ENCODE measurements at places on chromosomes 1 and 21.

- DNase-seq: no peak
Measured at GRCh38 chr1:91729621-91730358, 156.2 kb downstream of the TGFBR3 start.

- no peak for DNase-seq
Measured at GRCh38 chr1:60118085-60118484, 44.5 kb upstream of the C1orf87 start.

GRCh38 chr1:178580876-178581275 lies 68.0 kb downstream of the TEX35 start:
- DNase-seq: no peak

DNA sequence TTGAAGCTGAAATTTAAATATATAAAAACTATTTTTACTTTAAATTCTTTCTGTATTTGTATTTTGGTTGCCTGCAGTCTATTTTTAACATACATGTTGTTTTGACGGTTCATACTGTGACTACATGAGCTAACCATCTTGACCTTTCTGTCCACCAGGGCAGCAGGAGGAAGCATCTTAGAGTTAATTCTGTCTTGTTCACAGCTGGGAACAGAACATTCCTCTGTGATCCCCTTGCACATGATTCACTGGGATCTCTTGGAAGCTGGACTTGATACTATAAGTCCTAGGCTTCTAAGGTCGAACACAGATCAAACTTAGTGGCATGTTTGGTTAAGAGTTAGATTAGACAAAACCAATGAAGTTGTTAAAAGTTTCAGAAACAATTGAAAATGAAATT lies 99.7 kb downstream of the NFIA start:
- DNase-seq: no peak

DNA sequence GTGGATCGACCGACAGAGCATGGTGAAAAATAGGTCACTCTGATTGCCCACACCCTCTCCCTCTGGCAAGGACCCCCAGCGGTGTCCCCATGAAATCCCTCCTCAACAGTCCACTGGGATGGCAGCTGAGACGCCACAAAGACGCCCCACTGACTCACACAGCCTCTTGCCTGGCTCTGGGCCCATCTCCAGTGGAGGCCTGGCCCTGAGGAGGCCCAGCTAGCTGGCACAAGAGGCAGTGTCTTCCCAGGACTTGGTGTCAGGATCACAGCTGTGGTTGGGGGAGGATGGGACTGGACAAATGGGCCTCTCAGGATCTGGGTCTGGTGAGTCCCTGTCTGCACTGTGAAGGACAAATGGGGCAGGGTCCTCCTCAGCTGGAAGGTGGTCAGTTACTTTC lies 4.6 kb downstream of the ALX3 start:
- DNase-seq: no peak
